GM10248 (cell line): ENCODE measurements at places on chromosomes 2 and 18.

DNA sequence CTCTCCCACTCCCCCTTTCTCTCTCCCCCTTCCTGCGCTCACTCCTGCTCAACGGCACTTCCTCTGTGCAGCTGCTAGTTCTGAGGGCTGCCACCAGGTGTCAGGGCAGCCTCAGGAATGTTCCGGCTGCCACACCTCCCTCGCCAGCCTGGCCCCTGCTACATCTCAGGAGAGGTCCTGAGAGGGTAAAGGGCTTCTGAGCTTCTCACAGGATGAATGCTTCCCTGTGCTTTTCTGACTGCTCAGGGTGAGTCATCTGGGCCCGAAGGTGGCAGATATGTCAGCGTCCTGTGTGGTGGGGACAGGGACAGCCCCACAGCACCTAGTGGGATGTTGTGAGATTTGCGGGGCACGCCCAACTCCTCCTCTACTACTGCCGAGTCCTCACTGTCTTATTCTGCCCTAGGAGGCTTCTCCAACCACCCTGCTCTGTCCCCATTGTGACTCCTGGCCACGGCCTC lies 49.0 kb downstream of the PLEKHB2 start:
- peak; percentile 86 for DNase-seq

GRCh38 chr2:55223958-55224760 lies 7.9 kb downstream of the CLHC1 start:
- DNase-seq: no peak

DNA sequence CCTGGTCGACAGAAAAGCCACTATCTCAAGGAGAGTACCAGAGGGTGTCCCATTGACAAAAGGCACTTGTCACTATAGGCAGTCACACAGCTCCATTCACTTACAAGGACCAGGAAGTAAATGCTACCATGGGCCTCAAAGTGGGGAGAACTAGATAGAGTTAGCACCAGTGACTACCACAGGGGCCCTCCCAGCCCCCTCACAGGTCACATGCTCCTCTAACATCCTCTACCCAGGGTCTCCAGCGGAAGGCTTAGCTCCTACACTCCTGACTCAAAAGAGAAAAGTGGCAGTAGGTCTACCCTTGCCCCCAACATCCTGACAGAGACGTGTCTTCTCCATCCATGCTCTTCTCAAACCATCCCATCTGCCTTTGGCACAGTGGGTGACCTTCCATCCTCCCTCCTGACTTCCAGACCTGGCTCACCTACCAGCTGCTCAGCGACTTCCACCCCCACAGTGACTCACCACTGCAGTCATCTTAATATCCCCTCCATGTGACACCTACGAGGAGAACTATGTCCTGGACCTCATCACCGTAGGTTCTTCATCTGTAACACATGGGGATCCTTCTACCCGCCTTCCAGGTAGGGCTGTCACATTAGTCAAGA lies 5.6 kb upstream of the DNMT3A start:
- no peak for DNase-seq

GRCh38 chr2:159228081-159228581 lies 58.4 kb downstream of the WDSUB1 start:
- no peak for DNase-seq

DNA sequence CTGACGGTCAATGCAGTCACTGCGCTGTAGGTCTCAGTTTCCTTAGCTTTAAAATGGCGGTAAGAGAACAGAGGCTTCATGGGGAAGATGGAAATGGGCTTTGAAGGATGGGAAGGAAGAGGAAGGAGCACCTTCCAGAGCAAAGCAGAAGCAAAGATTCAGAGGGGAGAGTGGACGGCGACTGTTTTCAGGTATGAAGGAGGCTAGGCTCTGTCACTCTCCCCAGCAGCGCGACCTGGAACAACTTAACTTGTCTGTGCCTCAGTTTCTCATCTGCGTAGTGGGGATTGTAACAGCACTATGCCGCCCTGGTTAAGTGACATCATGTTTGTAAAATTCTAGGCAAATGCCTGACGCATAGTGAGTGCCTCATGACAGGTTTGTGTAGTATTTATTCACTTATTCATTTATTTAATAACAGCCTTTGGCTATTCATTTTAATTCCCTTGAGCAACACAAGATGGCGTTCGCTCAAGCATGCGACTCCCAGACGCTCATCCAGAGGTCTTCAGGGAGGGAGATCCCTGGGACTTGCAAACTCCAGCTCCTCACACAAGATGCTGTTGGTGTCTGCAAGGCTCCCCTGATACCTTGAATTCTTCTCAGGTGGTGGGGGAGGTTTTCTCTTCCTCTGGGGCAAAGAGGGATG lies 336.3 kb downstream of the DYSF start:
- DNase-seq: no peak

- no peak for DNase-seq
These were observed 122.2 kb downstream of the ACKR3 start for GRCh38 chr2:236691799-236692167.

- no peak for DNase-seq
These were observed 87.9 kb upstream of the ITGA6 start for GRCh38 chr2:172339371-172340010.

GRCh38 chr2:99403524-99403923 lies 66.3 kb downstream of the EIF5B start:
- DNase-seq: no peak

GRCh38 chr18:69900941-69901340 lies 46.7 kb downstream of the CD226 start:
- DNase-seq: no peak

GRCh38 chr2:233124421-233125080 lies 64.4 kb downstream of the INPP5D start:
- DNase-seq: peak; percentile 74

- DNase-seq: no peak
These were observed 4.1 kb downstream of the NEMP2 start for GRCh38 chr2:190530248-190530900.

DNA sequence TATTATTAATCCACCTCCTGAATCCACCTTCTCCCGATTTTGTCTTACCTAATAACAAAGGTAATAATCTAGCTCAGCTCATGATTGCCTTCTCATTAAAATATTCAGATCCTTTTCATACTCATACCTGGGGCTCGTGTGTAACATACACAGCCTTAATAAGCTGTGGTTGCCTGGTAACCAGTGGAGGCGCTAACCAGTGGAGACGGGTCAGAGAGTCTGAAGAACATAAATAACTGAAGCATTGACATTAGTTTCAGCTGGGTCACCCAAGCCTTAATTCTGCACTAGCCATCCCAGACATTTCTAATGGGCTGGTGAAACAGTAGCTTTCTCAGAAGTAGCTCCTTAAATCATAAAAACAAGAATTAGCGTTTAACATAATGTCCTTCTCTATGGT lies 14.8 kb upstream of the DTNA start:
- DNase-seq: no peak

DNA sequence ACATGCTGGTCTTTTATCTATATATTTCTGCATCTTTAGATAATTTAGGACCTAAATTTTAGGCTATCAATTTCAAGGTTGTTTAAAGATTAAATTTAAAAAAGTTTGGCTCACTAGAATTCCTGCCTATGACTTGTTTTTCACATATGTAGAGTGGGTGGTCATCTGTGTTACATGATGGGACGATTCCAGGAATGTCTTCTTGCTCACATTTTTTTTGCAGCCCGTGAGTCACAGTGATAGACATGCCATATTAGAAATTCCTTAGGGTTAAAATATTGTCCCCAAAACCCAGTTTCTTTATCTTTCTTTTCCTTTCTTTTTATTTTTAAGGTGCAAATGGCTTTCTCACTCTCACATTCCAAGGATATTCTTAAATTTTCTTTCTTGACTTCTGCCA lies 652.0 kb downstream of the PLCL1 start:
- DNase-seq: no peak

DNA sequence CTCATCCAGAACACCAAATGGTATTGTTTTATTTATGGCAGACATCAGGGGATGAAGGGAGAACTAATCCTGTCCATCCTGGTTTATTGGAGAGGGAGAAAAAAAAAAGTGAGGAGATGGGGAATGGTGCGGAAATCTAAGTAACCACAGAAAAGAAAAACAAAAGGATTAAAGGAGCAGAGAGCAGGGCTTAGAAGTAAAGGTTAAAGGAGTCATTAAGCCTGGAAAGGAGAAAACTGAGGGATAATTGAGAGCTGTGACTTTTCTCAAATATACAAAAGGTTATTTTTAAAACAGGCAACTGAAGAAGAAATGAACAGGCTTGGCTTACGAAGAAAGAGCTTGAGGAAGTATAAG lies 127.2 kb upstream of the PPP1CB start:
- DNase-seq: no peak

DNA sequence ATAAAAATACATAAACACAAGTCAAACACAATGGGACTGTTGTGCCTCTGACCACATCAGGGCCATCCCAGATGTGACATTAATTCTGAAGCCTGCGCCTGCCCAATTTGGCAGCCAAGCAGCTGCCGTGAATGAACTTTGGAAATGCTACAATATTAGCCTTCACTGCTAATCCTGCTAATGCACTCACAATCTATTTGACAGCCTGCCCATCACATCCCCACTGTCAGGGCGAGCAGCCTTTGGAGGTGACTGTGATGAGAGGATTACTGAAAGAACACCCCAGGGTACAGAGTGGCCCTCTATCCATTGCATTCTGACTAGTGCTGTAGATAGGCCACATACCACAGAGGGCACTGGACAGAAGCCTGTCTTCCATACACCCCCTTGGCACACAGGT lies 21.6 kb downstream of the OSR1 start:
- no peak for DNase-seq

- DNase-seq: no peak
These were observed 57.7 kb downstream of the ODC1 start for GRCh38 chr2:10390369-10390801.

- DNase-seq: no peak
These were observed 59.8 kb downstream of the EPAS1 start for GRCh38 chr2:46356991-46357390.

- no peak for DNase-seq
These were observed 136.4 kb downstream of the HDAC4 start for GRCh38 chr2:239264492-239264837.

DNA sequence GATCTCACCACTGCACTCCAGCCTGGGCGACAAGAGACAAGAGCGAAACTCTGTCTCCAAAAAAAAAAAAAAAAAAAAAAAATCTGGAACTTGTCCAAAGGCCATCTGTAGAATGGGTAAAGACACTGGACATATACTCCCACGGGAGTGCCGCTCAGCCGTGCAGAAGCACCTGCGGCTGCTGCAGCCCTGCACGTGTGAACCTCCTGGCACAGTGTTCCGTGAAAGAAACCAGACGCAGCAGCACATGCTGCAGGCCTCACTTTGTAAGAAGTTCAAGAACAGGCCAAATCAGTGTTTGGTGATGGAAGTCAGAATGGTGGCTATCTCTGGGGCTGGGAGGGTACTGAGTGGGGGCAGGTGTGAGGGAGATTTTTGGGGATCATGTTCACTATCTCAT lies 6.5 kb downstream of the CHRND start:
- no peak for DNase-seq

DNA sequence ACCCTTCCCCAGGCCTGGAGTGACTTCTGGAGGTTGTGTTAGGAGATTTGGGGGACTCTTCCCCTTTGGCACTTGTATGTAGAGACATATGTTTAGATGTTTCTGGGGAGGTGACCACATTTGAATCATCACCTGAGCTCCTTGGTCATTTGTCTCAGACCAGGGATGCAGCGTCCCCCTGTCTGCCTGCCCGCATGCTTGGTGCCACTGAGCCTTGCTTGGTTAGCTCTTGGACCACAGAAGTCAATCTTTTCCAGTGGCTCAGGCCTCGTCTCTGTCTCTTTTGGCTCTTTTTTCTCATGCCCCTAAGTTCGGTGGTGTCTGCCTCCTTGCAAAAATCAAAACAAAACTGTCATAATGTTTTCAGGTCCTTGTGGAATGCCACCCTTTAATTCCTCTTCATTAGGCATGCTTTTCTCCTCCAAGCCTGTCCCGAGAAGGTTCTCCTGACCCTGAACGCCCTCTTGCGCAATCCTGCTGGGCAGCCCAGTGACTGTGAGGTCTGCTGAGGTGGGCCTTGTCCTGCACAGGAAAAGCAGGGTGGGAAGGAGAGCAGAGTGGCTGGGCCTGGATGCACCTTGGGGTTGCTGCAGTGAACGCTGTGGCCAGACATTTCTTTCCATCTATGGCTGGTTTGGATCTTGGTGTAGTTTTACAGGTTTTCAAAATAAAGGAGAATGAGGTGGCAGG lies 24.9 kb downstream of the GLI2 start:
- DNase-seq: no peak

DNA sequence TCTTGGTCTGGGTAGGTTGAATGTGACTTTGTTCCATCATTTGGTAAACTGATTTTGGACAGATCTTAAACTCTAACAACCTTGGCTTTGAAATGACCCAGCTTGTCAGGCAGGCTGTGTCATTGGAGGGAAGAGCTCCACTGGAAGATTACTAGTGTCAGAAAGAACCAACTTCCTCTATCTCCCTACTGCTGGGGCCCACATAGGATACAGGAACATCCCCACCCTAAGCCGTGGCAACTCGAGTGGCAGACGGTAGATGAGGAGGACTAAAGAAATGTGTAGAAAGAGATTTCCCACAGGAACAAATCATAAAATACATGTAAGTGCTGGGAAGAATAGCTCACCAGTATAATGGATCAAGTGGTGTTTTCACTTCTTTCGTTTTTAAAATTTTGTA lies 4.3 kb upstream of the G6PC2 start:
- DNase-seq: no peak

- DNase-seq: peak; percentile 69
These were observed 63.5 kb downstream of the TGIF1 start for GRCh38 chr18:3513481-3513880.

- DNase-seq: no peak
These were observed 174.5 kb downstream of the PTPRM start for GRCh38 chr18:7741640-7742039.

DNA sequence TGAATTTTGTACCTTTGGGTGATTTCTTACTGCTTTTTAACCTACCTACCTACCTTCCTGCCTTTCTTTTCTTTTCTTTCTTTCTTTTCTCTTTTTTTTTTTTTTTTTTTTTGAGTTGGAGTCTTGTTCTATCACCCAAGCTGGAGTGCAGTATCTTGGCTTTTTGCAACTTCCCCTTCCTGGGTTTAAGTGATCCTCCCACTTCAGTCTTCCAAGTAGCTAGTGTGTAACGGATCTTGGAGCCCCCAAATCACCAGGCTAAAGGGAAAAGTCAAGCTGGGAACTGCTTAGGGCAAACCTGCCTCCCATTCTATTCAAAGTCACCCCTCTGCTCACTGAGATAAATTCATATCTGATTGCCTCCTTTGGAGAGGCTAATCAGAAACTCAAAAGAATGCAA lies 61.3 kb downstream of the DDX18 start:
- no peak for DNase-seq

DNA sequence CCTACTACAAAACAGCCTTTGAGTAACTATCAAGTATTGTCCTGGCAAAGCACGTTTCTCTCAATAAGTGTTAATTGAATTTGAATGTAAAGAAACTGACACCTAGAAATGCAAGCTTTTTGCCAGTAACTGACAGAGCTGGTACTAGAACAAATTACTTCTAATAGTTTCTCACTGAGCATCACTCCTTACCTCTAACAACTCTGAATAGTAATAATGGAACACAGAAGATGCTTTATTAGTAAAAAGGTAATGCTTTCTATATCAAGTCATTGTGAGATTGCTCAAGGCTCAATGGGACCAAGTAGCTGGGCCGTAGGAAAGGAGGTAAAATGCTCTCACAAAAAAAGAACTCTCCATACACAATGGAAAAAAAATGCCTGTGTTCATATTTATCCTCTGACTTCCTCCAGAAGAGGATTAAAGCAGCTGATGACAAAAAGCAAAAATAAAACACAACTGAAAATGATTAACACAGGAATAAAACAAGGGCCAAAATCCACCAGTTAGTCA lies 11.8 kb downstream of the RASGRP3 start:
- DNase-seq: no peak

GRCh38 chr2:121103960-121104359 lies 181.0 kb downstream of the TFCP2L1 start:
- no peak for DNase-seq

- DNase-seq: no peak
These were observed 69.9 kb upstream of the OTOS start for GRCh38 chr2:240210198-240210965.
